Sigmoid colon (tissue), 7 donors: ENCODE measurements at places on chromosomes 4 and X. TPM values are rescaled to one million over a fixed set of nuclear protein-coding genes. Genes with fewer than 3 reads are reported as not detected.

Gene P2RY4
- total RNA-seq = 1.7 TPM

Gene PCDH10
- total RNA-seq = 1.9 TPM

Gene CLGN
- 2.9 TPM for total RNA-seq

Gene YIPF6
- 21.9 TPM for total RNA-seq

Gene TMEM128
- total RNA-seq = 11.1 TPM

Gene MUC7
- total RNA-seq = not detected

Gene DIPK2B
- 12.7 TPM for total RNA-seq

Gene C1QTNF7
- total RNA-seq = 36.8 TPM

Gene PHKA1
- 6.1 TPM for total RNA-seq

Gene RNF212
- total RNA-seq = 4.6 TPM

Gene AREG
- 12.5 TPM for total RNA-seq

Gene KLB
- 0.16 TPM for total RNA-seq

Gene SCRG1
- total RNA-seq = 5.8 TPM

Gene MID1
- 34.6 TPM for total RNA-seq

DNA sequence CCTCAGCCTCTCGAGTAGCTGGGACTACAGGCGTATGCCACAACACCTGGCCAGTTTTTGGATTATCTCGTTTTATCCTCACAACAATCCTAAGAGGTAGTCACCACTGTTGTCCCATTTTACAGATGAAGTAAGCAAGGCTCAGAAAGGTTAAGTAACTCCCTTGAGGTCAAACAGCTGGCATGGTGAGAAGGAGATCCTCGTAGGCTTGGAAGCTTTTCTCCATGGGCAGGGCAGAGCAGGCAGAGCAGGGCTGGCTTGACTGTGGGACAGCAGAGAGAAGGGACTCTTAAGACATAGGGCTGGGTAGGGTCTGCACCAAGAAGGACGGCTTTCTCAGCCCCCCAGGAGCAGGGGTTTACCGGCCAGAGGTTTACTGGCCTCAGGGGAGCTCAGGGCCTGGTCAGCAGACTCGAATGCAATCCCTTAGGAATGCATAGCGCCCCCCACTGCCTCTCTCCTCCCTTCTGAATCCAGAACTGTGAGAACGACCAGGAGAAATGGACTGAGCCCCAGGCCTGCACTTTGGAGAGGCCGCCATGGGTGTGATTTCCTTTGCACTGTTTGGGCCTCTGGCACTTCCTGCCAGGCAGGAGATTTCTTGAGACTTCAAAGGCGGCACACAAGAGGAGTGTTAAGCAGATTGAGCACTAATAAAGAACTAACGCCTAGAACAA lies 14.0 kb upstream of the CDKN2AIP start:
- no peak for DNase-seq

- no peak for DNase-seq
Observed at GRCh38 chr4:189613207-189613606, 327.5 kb upstream of the FRG1 start.

DNA sequence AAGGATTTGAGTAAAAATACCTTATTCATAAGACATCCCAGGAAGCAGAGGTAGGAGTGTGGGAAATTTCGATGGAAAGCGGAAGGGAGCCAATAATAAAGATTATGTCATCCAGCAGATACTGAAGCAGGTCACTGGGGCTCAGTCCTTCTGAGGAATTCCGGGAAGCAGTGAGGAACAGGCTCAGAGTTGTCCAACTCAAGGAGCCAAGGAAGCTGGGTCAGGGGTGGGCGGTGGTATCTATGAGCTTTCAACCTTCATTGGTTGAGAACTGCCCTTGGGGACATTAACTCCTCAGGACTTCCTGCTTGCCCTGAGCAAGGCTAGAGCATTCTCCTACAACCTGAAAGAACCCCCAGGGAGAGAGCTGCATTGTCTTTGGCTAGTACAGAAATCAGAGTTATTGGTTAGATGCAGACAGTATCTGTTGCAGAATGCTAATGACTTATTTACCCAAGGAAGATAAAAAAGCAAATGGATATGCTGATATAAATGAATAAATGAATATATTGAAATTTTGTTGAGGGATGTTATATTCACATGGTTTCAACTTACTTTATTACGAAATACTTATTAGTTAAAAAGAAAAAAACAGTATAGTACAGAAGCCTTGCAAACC lies 68.2 kb downstream of the DMP1 start:
- no peak for DNase-seq

DNA sequence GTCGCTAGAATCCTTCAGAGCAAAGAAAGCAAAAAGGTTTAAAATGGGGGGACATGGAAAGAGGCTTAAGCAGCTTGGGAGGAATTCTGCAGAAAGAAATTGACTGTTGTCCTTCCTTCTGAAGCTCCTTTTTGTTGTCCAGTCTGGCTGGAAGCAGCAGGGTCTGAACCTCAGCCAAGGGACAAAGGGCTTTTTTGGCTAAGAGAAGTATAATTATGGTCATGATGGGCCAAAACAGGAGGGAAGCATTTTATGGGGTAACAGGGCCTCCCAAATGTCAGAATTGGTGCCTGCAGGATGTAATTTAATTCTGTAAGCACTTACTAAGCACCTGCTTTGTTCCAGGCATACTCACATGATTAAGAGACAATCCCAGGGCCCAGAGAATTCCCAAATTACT lies 74.2 kb upstream of the CPEB2 start:
- no peak for DNase-seq

DNA sequence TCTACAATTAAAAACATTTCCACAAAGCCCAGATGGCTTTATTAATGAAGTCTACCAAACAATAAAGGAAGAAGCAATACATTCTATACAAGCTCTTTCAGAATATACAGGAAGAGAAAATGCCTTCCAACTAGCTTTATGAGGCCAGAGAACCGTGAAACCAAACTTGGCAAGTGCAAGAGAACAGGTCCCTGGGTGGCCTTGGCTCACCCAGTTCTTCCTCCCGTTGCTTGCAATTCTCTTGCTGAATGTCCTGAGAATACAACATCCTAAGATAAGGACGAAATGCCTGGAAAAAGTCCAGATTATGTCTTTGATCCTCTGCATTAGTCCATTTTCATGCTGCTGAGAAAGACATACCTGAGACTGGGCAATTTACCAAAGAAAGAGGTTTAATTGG lies 204.9 kb downstream of the MAD2L1 start:
- DNase-seq = no peak

- DNase-seq = no peak
Observed at GRCh38 chr4:82588771-82589270, 27.0 kb upstream of the TMEM150C start.

- no peak for DNase-seq
Observed at GRCh38 chrX:118615141-118615540, 112.3 kb upstream of the IL13RA1 start.

GRCh38 chr4:64883087-64883807 lies 474.0 kb upstream of the TECRL start:
- DNase-seq = no peak

- DNase-seq = no peak
Observed at GRCh38 chr4:5928844-5929420, 36.0 kb upstream of the CRMP1 start.

DNA sequence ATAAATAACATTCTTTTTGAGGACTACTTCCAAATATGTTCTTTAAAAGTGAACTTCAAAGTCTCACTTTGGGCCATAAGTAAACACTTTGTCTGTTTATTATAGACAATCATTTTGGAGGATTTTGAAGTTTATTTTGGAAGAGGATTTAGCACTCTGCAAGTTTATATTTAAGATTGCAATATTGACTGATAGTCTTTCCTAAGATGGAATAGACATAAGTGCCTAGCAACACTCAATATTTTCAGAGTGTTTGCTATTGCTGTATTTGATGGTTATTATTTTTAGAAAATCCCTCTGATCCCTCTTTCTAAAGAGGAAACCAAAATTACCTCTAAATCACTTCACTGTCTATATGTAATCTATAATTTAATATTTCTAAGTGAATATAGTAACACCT lies 42.8 kb upstream of the MAD2L1 start:
- DNase-seq = no peak

DNA sequence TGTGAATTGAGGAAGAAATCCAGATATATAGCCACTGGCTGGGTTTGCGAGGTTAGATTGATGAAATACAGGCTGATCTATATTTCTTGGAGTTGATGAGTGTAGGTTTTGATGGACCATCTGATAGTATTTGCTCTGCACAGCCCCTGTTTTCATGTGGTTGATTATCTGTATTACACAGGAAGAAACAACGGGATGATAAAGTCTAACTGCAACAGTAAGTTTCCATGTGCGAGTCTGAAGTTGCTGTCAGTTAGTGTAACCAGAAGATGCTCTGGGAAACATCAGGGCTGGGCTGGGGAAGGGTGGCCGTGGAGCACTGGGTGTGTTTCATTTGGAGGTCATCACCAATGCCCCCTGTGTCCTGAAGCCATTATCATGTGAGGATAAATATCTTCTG lies 148.4 kb upstream of the SFRP2 start:
- DNase-seq = no peak

GRCh38 chr4:40559585-40560465 lies 69.8 kb downstream of the RBM47 start:
- no peak for DNase-seq

DNA sequence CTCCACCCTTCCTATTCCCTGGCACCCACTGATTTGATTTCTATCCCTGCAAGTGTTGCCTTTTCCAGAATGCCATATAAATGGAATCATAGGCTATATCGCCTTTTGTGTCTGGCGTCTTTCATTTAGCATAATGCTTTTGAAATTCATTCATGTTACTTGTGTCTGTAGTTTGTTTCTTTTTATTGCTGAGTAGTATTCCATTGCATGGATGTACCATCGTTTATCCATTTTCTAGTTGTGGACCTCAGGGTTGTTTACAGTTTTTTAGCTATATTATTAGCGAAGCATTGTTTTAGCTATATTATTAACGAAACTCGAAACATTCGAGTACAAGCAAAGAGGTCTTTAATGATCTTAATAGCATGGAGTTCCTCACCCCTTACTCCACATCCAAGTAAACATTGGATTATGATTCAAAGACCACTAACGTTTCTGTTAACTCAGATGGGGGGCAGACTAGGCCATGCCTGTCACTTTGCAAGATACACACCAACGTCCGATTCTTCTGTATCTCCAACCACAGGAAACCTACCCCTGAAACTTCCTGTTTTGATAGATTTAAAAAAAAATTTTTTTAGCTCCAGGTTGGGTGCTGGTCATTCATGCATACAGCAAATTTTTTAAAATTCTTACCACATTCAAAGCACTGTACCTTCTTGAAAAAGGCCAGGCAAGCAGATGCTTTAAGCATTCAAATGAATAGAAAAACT lies 1.1 kb downstream of the DCK start:
- no peak for DNase-seq

- peak; percentile 82 for DNase-seq
Observed at GRCh38 chr4:8468746-8469535, 28.4 kb downstream of the TRMT44 start.

DNA sequence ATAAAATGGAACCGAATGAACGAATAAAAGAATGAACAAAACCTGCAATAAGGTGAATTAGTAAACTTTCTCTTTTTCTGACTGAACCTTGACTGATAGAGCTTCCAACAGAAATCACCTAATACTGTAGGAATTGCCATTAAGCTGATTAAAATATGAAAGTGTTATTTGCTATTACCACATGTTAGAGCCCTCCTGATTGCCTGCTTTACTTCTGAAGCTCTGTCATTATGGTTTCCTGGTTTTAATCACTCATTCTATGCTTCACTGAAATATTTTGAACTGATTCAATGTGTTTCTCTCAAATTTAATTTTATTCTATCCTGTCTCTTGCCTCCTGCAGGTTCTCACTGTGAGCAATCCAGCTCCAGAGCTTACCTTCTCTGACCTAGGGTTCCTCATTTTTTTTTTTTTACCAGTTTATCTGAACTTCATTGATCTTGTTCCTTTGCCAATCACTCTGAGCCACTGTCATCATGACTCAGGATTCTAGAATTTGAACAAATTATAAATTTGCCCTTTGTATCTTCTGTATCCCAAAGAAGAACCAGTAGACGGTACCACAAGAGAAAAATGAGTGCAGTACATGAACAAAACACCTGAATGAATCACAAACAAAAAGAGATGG lies 48.1 kb upstream of the UGT2B15 start:
- no peak for DNase-seq

DNA sequence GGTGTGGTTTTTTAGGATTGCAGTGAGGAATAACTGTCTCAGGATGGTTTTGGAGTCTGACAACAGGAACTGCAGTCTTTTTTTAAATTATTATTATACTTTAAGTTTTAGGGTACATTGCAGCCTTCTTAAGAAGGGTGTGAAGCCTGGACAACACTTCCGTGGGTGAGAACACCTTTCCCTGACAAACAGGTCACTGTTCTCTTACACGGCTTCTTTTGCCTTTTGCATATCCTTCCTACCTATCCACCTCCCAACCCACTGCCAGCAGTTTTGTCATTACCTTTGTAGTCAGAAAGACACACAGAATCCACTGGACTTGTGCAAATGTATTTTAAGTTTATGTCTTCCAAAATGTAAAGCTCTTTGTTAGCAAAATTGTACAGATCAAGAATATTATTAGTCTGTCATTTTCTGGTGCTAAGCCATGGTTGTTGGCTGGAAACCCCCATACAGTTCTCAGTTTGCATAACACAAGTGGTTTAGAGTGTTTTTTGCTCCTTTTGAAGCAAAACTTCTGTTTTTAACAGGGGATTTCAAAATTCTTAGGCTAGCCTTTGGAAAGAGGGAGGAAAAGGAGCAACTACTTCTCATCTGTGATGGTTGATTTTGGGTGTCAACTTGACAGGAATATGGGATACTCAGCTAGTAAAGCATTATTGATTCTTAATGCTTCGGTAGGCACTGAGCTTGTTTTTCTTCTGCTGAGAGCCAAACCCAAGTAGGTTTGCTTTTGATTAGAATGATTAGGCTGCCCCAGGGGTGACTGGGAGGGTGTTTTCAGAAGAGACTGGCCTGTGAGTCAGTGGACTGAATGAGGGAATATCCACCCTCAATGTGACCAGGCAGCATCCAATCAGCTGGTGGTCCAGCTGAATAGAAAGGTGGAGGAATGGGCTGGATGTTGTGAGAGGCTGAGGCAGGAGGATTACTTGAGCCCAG lies 29.4 kb upstream of the KLHL2 start:
- DNase-seq = no peak

GRCh38 chr4:11904846-11905739 lies 476.4 kb upstream of the HS3ST1 start:
- no peak for DNase-seq

DNA sequence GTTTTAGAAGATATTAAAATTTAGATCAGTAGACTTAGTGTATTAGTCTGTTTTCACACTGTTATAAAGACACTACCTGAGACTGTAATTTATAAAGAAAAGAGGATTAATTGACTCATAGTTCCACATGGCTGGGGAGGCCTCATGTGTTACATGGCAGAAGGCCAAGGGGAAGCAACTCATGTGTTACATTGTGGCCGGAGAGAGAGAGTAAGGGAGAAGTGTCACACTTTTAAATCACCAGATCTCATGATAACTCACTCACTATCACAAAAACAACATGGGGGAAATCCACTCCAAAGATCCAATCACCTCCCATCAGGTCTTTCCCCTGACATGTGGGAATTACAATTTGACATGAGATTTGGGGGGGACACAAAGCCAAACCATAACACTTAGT lies 1159.7 kb upstream of the PCDH7 start:
- DNase-seq = no peak

DNA sequence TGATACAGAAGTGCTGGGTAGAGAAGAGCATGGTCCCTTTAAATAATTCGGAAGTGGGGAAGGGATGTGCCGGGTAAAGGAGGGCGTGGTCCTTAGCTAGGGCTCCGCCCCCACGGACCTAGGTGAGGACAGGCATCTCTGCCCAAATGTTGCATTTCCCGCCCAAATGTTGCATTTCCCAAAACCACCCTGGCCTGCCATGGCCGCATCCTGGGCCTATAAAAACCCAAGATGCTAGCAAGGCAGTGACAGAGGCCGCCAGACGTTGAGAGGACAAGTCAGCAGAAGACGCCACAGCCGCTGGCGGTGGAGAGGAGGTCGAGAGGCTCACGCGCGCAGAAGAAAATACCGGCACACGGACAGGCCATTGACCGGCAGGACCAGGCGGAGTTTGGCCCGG lies 46.1 kb downstream of the ZFP42 start:
- DNase-seq = no peak
